ENCODE measurements at places on chromosomes 7 and 10.

DNA sequence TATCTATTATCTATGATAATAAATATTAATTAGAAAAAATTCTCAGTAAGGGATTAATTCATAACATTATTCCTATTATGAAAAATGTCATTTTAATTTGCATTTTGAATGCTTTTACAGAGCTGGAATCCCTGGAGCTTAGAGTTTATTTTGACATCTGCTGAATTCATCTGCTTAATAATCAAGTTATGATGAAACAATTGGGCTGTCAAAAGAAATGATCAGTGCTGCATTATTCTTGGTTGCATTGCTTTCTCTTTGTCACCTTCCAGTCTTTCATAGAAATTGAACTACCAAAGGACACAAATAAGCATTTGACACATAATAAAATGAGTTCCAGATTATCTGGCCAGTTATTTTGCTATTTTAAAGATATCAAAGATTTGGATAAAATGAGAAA, 40.0 kb upstream of the MACC1 start:
- DNase-seq, result no peak

- DNase-seq, result no peak
These were observed 88.9 kb upstream of the GTF2I start for GRCh38 chr7:74568658-74569057.

DNA sequence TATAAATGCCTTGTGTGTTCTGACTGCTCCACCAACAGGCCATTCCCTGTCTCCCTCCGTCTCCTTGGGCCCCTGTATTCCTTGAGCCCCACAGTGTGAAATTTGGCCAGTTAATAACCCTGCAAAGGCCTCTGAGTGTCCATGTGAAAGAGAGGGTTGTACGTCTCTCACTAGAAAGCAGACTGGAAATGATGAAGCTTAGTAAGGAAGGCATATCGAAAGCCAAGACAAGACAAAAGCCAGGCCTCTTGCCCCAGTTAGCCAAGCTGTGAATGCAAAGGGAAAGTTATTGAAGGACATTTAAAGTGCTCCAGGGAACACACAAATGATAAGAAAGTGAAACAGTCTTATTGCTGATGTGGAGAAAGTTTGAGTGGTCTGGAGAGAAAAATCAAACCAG, 680.2 kb downstream of the SDK1 start:
- DNase-seq, result no peak

GRCh38 chr7:4091767-4092166, 590.3 kb upstream of the FOXK1 start:
- DNase-seq, result no peak

- no peak for DNase-seq
These were observed 20.6 kb downstream of the CLRN3 start for GRCh38 chr10:127872011-127872761.

GRCh38 chr7:131381069-131381838, 53.6 kb downstream of the MKLN1 start:
- no peak for DNase-seq

DNA sequence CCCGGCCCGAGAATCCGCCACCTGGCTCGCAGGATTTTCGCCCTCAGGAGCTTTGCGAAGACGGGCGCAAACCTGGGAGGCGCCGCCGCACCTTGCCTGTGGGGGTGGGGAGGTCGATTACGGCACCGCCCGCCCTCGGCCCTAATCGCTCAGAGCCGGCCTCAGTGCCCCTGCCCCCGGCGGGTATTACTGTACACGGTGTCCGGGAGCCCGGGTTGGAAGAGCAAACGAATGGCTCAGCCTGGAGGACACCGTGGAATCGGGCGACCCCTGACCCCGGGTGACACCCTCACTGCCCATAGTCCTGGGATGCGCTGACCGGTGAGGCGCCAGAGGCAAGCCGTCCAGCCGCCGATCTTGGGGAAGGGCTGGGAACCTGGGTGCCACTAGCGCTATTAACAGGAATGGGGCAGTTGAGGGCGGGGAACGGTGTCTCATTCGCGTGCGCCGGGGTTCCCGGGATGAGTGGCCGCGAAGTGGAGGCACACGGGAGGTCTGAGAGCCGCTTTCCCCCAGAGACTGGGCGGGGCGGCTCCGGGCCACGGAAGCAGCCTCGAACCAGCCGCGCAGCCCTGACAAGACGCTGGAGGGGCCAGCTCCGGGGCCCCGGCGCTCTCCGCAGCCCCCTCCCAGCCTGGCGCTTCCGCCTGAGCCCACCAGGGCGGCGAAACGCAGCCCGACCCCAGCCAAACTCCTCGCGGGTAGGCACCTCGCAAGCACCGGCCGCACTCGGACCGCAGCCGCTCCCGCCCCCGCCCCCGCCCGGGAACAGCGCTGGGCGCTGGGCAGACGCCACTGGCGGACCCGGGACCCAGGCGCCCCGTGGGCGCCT, 167.5 kb downstream of the NRF1 start:
- DNase-seq, result no peak

- no peak for DNase-seq
These were observed 370.3 kb upstream of the CELF2 start for GRCh38 chr10:10647331-10647730.

- no peak for DNase-seq
These were observed 612.9 kb downstream of the DNAJB6 start for GRCh38 chr7:157949711-157950110.

DNA sequence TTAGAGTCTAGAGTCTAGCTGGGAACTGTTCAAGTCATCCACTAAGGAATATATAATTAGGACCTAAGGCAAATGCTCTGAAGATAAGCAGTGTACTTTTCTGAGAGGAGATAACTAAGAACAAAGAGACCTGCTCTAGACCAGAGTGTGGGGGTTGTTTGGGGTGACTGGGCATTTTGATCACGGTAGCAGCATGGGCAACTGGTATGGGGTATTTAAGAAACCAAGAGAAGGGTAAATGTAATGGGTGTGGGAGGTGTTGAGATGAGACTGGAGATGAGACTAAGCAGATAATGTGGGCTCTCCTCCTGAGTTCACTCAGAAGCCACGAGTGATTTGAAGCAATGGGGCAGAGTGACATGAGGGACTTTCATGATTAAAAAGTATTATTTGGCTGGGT, 1082.9 kb downstream of the GATA3 start:
- no peak for DNase-seq

DNA sequence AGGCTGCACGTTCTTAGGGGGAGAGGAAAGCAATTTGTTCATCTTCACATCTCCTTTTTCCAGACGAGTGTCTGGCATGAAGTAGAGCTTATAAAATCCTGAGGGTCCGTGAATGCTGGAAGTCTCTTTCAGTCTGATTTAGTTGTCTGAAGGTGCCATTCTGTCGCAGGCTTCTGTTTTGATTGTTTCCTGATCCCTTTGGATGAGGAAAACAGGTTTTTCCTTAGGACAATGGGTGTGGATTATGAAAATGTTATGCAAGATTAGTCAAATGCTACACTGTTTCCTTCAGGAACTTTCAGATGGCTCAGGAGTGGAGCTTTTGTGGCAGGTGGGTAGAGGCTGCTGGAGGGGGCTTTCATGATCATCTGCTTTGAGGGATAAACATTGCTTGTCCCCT, at the start of gene ITPRID1:
ITPRID1 (plus strand) TSS at position 301 of the 400 bp plus-strand sequence. CDS start 38,935 bp downstream, outside the sequence.
- DNase-seq, result no peak

GRCh38 chr10:97040248-97040584, 145.5 kb downstream of the SLIT1 start:
- no peak for DNase-seq

- no peak for DNase-seq
These were observed 26.1 kb upstream of the GPAM start for GRCh38 chr10:112209684-112210131.

DNA sequence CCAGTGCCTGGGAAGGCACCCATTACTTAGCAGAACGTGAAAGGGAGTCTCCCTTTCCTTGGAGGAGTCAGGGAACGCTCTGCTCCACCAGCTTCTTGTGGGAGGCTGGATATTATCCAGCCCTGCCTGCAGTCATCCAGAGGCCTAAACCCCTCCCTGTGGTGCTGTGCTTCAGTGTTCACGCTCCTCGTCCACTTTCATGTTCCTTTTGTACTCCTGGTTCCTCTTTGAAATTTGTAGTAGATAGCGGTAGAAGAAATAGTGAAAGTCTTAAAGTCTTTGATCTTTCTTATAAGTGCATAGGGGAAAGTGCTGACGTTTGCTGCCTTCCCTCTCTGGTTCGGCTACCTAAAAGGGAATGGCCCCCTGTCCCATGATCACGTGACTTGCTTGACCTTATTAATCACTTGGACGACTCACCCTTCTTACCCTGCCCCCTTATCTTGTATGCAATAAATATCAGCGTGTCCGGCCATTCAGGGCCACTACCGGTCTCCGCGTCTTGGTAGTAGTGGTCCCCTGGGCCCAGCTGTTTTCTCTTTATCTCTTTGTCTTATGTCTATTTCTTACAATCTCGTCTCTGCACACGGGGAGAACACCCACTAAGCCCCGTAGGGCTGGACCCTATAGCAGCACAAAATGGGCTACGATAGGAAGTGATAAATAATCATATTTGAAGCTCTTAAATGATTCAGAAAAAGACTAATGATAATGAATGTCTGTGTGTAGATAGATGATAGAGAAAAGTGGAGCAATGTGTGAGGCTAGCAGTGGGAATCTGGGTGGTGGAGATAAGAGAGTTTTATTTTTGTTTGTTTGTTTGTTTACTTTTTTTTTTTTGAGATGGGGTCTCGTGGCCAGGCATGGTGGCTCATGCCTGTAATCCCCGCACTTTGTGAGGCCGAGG, 5.8 kb upstream of the ESYT2 start:
- DNase-seq, result no peak

GRCh38 chr7:30184791-30185487, 50.2 kb downstream of the MTURN start:
- DNase-seq, result no peak

GRCh38 chr7:137774793-137775201, 72.0 kb downstream of the DGKI start:
- no peak for DNase-seq

Measured in stimulated activated CD4-positive, alpha-beta T cell treated with anti-CD3 and anti-CD28 coated beads, Interleukin-15, amount 100 ng/mL, for 48 hours (primary cell).